Mesenteric fat pad (tissue), 1 donor: ENCODE measurements at places on chromosomes 6 and 20. TPM values are rescaled to one million over a fixed set of nuclear protein-coding genes. Genes with fewer than 3 reads are reported as not detected.

The C20orf204 gene
- total RNA-seq: 0.74 TPM

The PGC gene
- not detected for total RNA-seq

The FRMD1 gene
- total RNA-seq: 7.6 TPM

The SPATA25 gene
- total RNA-seq: 4.0 TPM

The SALL4 gene
- 0.16 TPM for total RNA-seq

The BPIFB6 gene
- total RNA-seq: not detected

The GPR63 gene
- total RNA-seq: 0.32 TPM

DNA sequence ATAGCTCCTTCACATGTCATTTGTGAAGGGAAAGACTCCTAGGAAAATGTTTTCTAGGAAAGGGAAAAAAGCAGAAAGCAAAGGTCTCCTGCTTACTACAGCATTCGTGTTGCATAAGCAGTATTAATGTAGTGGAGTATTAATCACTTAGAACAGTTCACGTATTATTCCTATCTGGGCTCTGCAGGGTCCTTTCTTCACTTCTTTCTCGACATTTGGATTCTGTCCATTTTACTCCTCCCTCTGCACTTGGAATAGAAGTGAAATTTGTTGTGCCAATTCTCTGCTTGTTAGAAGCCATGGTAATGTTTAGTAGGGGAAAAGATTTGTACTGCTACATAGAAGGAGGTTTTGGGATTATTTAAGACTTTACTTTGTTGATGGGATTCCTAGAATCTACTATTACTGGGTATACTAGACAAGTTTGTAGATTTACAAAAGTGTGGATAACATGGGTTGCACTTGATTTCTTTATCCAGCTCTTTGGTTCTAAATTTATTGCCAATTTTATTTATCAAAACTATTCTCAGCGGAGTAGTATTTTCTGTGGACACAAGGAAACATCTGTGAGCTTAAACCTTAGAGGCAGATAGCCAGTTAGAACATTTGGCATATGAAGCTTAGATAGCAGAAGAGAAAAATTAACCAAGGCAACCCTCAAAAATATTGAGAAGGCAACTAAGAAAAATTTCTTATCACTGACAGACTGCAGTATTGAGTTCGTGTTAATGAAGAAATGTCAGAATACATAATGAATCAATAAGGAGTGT is 108.4 kb upstream of the ESR1 start:
- no peak for DNase-seq

- DNase-seq: peak; percentile 71
These were observed 69.3 kb downstream of the ABHD12 start for GRCh38 chr20:25321262-25321831.

- no peak for DNase-seq
These were observed 86.0 kb downstream of the SESN1 start for GRCh38 chr6:109008537-109009235.

GRCh38 chr6:85677234-85677956 is 34.7 kb upstream of the SYNCRIP start:
- DNase-seq: no peak

GRCh38 chr6:82380566-82381185 is 17.1 kb downstream of the TPBG start:
- no peak for DNase-seq

DNA sequence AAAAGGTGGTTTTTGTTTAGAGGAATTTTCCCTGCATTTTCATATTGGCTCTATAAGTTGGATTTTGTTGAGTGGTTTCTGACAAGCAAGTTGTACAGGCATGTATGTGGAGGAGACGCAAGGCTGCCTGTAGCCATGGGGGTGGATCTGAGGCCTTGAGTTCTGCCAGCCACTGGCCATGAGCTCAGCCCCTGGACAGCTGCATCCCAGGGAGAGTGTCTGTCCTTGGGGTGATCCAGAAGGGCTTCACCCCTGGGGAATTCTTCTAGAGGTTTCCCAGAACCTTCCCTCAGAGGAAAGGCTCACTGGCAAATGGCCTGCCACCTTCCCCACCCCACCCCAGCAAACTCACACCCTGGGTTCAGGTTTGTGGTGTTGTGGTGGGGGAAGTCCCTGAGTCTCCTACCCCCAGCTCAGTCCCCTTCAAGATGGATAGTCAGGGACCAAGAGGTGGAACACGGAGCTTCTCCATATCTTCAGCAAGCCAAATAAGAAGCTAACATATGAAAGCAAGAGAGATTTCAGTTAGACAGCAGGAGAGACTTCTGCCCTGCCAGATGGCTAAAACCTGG is 11.6 kb upstream of the NOL4L start:
- DNase-seq: no peak

GRCh38 chr6:144621332-144621731 is 336.2 kb downstream of the UTRN start:
- no peak for DNase-seq

DNA sequence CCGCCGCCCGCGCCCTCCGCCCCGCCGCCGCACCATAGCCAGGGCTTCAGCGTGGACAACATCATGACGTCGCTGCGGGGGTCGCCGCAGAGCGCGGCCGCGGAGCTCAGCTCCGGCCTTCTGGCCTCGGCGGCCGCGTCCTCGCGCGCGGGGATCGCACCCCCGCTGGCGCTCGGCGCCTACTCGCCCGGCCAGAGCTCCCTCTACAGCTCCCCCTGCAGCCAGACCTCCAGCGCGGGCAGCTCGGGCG is 1.5 kb downstream of the FOXC1 start:
- DNase-seq: no peak

DNA sequence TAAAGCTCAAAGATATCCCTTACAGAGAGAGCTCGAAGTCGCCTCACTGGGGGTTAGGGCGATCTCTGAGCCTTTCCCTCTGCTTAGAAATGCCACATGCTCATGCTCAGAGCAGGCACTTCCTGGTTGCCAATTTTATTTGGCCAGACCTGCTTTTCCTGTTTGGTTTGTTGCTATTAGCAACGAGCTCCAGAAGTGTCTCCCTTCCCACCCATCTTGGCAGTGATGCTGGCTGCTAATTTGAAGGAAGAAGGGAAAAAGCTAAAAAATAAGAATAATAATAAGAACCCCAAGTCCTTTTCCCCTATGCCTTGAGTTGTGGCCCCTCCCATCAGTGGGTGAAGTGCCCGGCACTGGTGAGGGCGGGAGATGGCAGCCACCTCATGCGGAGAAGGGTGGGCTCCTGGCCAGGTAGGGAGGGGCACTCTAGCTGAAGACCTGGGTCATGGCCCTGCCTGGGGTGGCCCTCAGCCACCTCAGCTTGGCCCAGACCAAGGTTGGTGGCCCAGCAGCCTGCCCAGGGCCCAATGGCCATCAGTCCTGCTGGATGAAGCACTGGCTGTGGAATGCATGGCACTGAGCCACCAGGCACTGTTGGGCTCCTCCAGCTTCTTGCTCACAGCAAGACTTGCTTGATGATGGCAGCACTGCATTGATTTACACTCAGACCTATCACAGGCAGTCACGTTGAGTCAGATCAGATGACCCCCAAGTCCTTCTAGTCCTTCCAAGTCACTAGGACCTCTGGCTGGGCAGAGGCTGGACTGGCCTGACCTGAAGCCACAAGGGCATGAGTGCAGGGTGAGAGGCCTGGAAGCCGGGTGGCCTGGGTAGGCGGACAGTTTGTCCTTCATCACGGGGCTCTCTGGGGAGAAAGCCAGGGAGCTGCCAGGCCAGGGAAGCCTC is 79.0 kb downstream of the SYNJ2 start:
- DNase-seq: no peak

DNA sequence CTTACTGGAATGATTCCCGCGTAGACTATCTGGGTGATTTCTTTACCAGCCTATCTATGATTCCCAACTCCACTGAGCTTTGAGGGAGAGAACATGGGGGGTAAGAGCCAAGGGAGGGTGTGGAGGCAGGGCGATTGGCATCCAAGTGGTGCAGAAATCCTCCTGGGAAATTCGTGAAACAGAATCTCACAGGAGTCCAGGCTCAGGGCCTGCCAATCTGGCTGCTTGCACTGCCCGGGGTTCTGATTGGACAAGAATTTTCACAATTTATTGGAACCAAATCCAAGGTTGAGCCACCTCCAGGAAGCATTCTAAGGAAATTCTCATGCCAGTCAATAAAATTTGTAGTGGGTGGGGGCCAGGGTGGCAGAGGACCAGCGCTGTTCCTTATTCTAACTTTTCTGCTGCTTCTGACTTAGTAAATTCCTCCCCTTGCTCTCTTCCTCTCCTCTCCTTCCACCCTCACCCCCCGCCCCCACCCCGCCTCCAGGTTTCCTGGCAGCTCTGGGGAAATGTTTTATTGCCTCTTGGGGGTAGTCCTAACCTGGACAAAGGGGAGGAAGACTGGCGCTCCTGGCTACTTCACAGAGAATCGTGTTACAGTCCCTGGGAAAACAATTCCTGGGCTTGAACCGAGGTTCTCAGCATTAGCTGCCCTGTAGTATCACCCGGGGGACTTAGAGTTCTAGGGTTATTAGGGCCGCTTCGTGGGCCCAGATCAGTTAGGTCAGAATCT is 3.1 kb downstream of the BMP6 start:
- DNase-seq: no peak

DNA sequence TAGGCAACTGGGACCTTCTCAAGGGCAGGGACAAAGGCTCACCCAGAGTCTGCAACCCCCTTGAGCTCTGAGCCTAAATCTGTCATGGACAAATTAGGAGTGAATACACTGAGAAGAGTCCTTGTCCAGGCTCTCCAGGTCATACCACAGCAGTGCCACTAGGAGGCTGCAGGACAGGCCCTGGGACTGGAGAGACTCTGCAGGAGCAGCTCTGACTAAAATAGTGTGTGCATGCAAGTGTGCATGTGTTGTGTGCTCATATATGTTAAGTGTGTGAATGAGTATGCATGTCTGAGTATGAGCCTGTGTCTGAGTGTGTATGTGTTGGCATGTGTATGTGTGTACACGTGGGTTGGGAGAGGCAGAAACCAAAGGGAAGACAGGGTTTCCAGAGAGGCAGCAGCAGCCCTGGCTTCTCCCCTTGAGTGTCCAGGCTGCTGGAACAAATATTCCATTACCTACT is 27.1 kb downstream of the MRPL14 start:
- DNase-seq: no peak

- no peak for DNase-seq
These were observed 30.5 kb downstream of the QRSL1 start for GRCh38 chr6:106659859-106660258.

DNA sequence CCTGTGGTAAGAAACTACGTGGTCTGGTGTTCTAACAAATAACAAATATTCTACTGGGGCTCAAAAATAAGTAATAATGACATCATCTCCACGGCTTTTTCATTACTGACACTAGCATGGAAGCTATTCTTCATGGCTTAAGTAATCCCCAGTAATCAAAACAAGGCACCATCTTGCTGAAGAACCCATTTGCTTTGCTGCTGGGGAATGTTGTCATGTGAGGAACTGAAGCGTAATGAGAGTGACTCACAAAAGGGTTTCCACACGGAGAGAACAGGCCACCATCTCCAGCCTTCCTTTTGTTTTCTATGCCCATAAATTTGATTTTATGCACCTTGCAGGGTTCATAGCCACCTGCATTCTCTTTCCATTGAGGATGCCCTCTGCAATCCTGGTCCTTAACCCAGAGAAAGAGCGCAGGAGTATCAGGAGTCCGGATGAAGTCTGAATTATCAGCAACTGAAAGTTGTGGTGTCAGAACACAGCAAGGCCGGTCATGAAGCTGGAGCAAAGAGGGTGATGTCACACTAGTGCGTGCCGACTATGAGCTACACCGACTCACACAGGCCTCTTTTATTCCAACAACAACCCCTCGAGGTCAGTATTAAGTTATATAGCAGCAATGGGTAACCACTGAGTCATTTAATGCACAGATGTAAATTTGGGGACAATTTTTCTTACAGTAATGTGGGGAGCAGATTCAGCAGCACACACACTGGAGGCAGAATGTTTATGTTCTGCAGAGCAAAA is 173.7 kb upstream of the SSTR4 start:
- DNase-seq: no peak

GRCh38 chr20:32777177-32777956 is 15.2 kb downstream of the DNMT3B start:
- DNase-seq: no peak

- DNase-seq: peak; percentile 57
These were observed 52.9 kb upstream of the PMEPA1 start for GRCh38 chr20:57762531-57763234.

DNA sequence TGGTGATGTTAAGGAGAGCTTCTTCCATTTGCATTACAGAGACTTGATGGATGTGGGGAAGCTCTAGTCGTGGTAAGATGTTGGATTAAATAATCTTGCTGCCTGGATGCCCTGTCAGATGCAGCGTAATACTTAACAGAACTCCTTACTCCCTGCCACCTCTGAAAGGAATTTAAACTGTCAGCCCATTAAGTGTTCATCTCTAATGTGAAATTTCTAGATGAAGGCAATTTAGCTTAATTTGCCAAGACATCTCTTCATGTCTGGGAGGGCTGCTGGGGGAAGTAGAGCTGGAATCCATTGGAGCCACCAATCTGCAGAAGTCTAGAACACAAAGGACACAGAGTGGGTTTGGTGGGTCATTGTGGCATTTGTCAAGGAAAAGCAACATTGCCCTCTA is 64.4 kb downstream of the SOBP start:
- DNase-seq: no peak

DNA sequence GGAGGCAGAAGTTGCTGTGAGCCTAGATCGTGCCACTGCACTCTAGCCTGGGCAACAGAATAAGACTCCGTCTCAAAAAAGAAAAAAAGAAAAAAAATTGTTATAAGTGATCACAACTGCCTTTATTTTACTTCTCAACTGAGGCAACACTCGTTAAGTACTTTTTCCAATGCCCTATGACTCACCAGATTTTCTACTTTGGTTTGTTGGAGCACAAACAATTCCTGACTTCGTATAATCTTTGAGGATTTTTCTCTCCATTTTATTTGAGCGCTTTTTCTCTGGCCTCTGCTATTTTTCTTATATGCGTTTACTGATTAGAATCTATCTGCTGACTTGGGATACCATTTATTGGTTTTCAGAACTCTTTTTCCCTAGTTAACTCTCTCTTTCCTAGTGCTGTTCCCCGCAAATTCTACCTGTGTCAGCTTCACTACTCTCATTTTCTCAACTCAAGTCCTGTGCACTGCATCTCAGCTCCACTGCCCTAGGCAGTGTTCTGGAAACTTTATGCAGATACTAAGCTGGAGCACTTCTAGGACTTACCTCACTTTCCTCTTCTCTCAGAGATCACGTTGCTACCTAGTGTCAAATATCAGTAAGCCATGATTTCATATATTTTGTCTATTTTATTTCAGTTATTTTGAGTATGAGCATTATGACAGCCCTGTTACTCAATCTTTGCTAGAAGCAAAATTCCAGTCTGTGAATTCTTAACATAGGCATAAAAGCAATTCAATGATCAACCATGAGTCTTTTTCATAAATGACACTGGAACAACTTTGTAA is 1120.1 kb upstream of the CITED2 start:
- DNase-seq: no peak

GRCh38 chr6:70667256-70667710 is 400 bp upstream of the SMAP1 start:
- no peak for DNase-seq

DNA sequence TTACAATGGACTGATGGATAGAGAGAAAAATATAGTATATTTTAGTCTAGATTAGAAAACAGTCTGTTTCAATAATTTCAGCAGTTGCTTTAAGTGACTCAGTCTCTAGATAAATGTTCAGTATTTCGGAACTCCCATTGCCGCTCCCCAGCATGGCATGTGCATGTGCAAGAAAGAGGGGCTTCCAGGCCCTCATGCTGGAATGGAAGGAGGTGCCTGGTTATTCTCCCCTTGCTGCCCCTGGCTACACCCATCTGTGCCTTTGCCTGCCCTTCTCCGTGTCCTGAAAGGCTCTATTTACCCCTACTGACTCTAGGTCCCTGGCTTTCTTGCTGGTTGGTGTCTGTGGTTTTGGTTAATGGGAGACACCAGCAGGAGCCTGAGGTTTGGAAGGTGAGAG is 115.7 kb upstream of the IFNGR1 start:
- DNase-seq: no peak
